Stimulated activated CD8-positive, alpha-beta memory T cell treated with anti-CD3 and anti-CD28 coated beads, Interleukin-2, amount 100 ng/mL, for 1 hour (primary cell): ENCODE measurements at places on chromosomes 6 and 20.

DNA sequence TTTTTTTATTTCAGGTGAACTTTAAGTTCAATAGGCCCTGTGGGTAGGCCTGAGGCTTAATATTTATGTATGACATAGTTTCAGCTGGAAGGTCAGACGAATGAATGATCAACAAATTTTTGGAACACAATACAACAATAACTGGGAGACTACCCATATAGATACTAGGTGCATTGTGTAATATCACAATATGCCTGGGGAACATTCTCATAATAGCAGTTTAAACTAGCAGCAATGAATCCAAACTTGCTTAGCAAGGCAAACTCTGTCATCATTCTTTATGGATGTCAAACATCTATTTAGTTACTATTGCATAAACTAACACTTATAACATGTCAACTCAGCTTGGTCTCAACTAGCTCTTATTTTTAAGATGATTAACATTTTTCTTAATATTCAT lies 49.3 kb downstream of the ELOVL4 start:
- DNase-seq: no peak

DNA sequence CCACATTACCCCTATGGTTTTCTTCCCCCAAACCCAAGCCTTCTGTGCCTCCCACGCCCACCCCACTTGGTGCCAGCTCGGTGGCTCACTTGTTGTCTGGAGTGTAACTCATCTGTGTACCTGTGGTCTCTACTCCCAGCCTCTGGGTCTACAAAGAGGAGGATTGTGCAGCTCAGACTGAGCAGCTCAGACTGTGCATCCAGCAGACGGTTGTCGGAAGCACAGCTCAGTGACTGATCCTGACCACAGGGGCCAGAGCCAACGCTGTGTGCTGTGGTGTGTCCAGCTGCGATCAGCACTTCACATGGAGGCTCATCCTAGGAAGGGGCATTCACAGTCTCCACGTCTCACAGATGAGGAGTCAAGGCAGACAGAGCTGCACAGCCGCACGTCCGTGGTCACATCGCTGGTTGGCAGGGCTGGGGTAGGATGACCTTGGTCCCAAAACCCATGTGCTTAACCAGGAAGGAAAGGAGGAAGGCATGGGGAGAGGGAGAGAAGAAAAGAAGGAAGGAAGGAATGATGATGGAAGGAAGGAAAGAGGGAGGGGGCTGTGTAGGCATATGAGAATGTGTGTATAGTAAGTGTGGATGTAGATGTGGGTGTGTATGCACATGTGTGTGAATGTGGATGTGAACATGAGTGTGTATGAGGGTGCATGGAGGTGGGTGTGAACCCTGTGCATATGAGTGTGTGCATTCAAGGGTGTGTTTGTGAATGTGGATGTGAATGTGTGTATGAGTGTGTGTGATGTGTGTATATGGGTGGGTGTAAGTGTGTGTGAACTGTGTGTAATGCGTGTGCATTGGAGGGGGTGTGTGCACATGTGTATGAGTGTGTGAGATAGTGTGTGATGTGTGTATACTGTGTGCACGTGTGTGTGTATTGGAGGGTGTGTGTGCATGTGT lies 28.2 kb upstream of the STX16 start:
- DNase-seq: no peak

- DNase-seq: no peak
These were observed 20.1 kb downstream of the DCBLD1 start for GRCh38 chr6:117502580-117502979.

GRCh38 chr20:52958211-52958610 lies 13.9 kb upstream of the TSHZ2 start:
- DNase-seq: no peak

DNA sequence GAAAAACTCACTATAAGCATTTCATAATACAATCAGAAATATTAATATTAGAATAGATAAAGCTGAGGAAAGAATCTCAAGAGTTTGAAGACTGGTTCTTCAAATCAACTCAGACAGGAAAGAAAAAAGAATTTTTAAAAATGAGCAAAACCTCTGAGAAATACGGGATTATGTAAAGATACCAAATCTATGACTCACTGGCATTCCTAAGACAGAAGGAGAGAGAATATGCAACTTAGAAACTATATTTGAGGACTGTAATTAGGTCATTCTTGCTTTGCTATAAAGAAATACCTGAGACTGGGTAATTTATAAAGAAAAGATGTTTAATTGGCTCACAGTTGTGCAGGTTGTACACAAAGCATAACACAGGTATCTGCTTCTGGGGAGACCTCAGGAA lies 665.1 kb downstream of the RNF144B start:
- DNase-seq: no peak

DNA sequence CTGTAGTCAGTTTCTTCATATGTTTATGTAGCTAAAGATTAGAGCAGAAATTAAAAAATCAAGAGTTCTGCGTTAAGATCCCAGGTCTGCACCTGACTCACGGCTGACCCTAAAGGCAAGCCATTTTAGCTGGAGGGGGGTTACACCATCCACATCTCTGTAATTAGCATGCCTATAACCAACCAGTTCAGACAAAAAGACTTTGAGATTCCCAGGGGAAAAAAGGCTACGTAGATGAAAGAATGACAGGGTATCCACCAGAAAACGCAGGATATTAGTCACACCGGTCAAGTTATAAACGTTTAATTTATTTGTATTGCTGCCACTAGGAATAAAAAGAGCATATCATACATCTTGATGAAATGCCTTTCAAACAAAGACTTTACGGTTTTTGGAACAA lies 299.1 kb downstream of the FOXC1 start:
- DNase-seq: no peak
